ENCODE measurements at places on chromosomes 3 and 15.

DNA sequence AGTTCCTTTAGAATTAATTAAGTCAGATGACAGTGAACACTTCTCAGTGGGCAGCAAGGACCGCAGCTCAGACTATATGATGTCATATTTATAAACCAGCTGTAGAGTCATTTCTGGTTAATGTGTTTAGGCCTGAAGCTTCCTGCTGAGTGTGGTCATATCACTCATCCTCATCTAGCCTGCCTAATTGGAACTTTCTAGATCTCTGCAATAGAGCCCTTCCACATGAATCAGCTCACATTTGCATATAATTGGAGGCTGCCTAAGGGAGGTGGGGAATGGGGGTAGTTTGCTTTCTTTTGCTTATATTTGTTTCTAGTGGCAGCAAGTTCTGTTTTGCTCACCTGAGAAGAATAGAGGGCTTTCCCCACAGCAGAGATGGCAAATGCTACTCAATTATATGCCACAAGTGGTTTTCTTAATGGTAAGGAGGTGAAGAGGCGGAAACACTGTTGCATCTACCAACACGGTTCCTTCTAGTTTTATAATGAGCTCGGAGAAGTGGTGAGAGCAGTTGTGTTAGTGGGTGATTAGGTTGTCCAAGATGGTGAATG is 148.1 kb downstream of the KLHL25 start:
- DNase-seq = no peak

- DNase-seq = no peak
These were observed 33.9 kb downstream of the RPN1 start for GRCh38 chr3:128616516-128617269.

- DNase-seq = no peak
These were observed 774.8 kb upstream of the EPHA6 start for GRCh38 chr3:96039632-96040031.

GRCh38 chr3:128091586-128091985 is 32.0 kb downstream of the RUVBL1 start:
- DNase-seq = no peak

- no peak for DNase-seq
These were observed 101.4 kb downstream of the CCNL1 start for GRCh38 chr3:157058392-157059071.

DNA sequence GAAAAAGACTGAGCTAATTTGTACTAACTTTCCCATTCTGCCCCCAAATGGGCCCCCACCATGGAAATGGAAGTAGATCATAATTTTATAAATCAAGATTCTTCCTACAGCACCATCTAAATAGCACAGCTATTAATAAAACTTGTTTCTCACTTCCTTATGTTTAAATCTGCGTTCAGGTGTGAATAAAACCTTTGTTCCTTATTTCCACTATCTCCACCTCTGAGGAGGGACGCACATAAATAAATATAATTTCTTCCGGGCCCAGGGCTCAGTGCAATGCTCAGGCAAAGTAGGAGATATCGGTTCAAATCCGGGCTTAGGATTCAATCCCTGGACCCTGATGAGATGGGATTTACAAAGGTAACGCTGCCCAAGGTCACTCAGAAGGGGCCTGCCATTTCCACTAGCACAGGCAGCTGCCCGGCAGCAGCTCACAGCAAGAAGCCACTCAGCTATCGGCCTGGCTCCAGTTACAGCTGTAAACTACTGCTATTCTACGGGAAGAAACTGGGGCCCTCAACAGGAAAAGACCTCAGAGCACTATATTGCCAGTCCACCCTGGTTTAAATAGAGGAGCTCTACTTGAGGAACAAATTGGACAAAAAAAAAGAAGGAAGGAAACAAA is 52.5 kb downstream of the FOXP1 start:
- DNase-seq = no peak

GRCh38 chr3:185734725-185735096 is 90.1 kb downstream of the IGF2BP2 start:
- no peak for DNase-seq

GRCh38 chr3:161388855-161389254 is 17.5 kb upstream of the SPTSSB start:
- no peak for DNase-seq

DNA sequence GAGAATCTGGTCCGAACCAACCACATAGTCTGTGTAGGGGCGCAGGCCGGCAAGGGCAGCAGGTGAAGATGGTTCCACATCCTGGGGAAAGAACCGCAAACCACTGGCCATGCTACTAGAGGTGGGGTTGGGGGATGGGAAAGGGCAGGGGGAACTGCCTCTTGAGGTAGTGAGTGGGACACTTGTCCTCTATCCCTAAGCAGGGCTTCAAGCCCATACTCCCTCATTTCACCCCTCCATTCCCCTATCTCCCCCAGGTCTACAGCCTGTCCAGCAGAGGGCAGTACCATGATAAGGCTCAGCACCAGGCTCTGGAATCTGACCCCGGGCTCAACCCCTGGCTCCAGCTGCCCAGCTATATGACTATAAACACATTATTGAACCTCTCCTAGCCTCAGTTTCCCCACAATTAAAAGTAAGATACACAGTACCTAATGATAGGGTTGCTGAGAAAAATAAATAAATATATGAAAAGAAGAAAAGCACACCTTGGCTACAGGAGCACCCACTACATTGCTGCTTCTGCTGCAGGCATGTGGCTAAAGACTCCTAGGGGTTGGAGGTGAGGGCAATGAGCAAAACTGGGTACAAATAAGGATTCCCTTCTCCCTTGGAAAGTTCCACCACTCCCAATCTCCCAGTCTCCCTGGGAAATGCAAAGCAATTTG is 6.3 kb downstream of the GORASP1 start:
- DNase-seq = no peak

DNA sequence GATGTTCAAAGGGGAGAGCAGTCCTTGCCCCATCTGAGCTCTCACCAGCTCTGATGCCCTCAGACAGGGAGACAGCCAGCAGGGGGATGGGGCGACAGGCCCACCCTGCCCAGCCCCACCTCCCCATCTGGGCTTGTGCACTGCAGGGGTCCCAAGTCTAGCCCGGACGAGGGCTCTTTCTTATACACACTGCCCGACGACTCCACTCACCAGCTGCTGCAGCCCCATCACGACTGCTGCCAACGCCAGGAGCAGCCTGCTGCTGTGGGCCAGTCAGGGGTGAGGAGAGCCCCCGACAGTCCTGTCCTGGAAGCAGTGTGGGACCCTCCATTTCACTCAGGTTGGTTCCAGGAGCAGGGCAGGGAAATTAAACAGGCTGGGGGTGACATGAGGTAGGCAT is 73.9 kb downstream of the BOC start:
- DNase-seq = no peak

- DNase-seq = no peak
These were observed 31.1 kb downstream of the VGLL4 start for GRCh38 chr3:11612515-11613188.

DNA sequence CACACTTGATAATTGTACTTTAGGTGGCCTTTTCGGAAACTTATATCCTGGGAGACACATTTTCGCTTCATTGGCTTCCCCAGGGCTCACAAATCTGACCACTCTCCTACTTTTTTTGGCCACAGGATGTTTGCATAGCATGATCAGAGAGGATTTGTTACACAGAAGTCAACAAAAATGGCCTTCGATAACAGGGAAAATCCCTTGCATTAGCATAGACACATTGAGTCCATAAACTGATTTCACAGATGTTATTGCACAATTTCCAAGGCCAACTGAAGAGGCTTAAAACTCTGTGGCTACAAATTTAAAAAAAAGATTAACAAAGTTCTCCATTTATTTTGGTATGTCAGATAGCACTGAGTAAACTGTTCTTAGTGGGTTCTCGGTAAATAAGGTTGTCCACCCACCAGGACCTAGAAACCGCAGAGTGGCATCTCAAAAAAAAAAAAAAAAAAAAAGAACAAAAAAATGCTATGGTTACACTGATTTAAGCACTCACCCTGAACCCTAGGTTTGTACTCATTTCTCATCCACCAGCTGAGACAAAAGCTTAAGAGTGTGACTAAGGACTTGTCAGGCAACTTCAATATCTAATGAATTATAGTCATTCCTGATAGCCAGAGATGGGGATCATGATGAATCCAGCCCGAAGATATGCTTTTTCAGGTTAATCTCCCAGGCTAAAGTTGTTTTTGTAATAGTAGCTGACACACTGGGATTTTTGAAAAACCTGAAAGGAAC is 188.9 kb upstream of the SYNPR start:
- DNase-seq = no peak

GRCh38 chr3:106421909-106422308 is 553.1 kb upstream of the CBLB start:
- DNase-seq = no peak

DNA sequence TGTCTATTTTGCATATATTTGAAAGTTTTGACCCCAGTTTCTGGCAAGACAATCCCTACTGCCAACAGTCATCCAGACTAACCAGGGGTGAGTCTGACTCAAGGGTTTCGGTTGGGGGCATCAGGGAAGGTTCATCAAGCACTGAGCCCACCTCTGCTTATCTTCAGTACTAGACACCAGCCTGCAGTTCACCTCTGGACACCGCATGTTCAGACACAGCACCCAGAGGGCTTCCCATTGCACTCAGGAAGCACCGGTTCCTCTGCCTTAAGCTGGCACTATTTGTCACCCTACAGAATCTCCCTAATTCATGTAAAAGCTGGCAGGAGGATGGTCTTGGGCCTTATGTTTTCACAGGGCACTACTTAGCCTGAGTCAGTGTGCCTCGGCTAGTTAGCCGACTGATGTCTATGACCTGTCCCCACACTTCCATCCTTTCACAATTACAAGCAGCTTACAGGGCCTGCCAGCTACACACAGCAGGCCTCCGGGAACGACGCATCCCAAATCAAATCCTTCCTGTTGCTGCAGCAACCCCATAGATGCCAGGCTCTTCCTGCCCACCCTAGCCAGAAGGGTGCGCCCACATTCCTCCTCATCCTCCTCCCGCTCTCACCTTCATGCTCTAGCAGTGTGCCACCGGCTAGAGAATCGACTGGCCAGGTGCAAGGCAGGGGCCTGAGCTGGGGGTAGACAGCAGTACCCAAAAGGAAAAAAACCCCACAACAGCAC is 52.5 kb downstream of the SH3BP5 start:
- DNase-seq = no peak

- no peak for DNase-seq
These were observed 196.5 kb upstream of the ATP11B start for GRCh38 chr3:182596676-182597410.
